ENCODE measurements at places on chromosomes 4 and X.

GRCh38 chr4:160319221-160319867, 1216.5 kb downstream of the RAPGEF2 start:
- no peak for DNase-seq

- DNase-seq: no peak
Measured at GRCh38 chr4:114383721-114384120, 214.9 kb upstream of the UGT8 start.

- no peak for DNase-seq
Measured at GRCh38 chr4:118751629-118752323, 66.6 kb downstream of the METTL14 start.

DNA sequence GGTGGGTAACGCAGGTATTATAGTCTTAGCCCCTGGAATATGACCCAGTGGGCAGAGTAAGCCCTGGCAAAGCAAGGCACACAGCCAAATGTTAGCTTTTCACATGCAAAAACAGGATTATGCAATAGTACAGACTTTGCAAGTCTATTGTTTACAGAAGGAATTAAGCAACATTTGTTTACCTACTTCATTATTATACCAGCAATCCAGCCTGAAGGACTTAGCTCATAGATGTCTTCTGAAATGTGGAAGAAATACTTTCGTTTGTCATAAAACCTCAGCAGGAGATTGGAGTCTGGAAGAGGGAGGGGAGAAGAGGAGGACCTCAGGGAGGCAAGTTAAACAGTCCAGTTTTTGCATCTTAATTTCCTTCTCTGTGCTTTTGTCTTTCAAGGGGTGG, 226.7 kb upstream of the CENPE start:
- no peak for DNase-seq

DNA sequence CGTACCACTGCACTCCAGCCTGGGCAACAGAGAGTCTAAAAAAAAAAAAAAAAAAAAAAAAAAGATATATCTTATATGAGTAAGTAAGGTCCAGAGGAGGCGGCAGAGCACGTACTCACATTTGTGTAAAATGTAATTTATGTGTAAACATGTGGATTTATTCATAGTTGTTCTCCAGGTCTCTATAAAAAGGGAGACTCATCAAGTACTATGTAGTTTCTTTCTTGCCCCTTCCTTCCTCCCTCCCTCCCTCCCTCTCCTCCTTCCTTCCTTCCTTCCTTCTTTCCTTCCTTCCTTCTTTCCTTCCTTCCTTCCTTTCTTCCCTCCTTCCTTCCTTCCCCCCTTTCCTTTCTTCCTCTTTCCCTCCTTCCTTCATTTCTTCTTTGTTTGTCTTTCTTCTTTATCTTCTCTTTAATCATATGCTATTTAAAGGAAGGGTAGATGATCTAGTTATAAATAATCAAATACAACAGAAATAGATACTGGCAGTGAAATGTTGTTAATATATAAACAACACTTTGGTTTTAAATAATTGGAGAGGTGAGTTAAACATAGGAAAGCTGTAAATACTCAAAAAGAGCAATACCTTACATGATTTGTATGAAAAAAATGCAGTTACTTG, 344.8 kb downstream of the ANK2 start:
- DNase-seq: no peak

DNA sequence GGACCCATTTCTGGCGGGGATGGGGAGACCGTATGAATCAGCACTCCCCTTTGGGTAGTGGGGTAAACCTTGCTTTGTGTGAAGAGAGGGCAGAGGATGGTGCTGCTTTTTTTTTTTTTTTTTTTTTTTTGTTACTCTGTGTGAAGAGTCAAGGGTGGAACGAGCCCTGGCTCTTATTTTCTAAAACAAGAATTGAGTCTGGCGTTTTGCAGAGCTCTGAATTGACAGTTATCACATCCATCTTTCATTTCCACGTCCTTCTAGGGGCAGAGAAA, 1.2 kb downstream of the SLAIN2 start:
- no peak for DNase-seq

DNA sequence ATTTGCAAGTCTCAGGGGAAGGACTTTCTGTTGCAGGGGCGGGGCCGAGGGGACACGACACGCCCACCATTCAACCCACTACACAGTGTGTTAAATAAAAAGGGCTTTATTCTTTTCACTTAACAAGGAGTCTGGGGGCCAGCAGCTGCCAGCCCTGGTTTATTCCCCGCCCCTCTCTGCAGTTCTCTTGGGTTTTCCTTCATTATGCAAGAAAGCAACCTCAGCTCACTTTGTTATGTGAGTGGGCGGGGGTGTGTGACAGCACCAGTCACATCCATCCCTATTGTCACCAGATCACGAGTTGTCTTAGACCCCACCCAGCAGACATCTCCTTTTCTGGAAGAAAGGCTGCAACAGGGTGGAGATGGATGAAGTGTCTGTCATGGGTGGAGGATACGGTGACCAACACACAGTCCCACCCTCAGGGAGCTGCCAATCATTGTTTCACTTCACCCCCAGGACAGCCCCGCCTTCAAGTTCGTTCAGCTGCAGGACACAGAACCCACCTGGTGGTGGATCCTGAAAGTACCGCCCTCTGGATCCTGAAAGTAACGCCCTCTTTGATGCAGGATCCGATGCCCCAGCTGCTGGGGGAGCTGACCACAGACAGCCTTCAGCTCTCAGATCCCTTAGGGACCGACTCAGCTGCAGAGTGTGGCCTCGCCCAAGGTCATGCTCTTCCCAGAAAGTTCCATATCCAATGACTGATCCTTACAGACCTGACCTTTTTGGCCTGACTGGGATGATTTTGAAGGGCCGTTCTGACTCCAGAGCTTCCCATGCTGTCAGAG, 79.6 kb downstream of the SMIM20 start:
- DNase-seq: no peak

GRCh38 chrX:17592117-17592516, 145.2 kb upstream of the SCML1 start:
- no peak for DNase-seq

- DNase-seq: no peak
Measured at GRCh38 chr4:148300877-148301276, 141.3 kb downstream of the NR3C2 start.

DNA sequence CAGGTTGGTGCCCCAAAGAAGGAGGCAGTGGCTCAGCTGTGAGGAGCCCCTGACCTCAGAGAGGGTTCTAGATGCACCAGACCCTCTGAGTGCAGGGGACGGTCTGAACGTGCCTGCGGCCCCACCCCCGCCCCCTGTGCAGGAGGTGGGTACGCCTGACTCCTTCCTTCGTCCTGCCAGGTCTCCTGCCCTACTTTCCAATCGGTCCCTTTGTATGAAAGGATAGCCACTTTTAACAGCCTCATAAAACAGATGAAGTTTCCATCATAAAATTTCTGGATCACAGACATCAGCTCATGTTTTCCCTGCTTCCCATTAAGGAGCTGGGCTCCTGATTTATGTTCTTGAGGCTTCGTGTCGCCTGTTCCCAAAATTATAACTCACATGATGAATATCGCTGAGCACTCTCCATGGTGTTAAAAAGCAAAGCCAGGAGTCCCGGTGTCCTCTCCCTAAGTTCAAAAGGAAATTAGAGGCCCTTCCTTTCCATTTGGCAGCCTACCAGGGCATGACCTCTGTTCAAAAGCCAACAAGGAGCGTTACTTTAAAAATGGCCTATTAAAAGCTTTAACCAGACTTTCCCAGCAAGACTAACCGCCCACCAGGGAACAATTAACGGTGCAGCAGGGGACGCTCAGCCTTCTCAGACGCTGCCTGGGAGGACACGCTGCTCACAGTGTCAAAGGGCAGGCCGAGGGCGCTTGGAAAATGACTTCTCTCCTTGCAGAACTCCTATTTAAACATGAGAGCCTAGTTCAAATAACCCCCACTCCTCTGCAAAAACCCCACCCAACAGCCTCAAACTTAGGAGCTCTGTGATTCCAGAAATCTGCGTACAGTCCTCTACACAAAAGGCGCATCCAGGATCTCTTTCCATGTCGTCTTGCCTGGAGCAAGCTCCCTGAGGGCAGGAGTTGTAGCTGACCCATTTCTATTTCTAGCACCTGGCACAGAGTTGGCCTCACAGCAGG, 181.9 kb downstream of the AFAP1 start:
- DNase-seq: no peak

DNA sequence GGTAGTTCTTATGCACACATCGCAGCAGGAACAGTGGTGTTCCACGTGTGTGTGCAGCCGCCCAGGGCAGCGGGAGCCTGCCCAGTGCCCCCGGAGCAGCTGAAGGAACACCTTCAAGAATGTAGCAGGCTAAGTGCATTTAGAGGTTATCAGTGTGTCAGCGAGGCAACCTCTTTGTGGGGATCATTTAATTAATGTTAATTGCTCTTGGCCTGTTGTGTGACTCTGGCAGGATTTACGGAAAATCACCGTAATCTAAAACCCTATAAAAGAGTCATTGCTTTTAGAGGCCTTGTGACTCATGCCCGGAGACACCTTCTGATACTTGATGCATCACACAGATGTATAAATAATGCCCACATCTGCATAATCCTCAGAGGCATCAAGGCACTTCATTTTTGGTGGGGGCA, 47.3 kb upstream of the GATB start:
- no peak for DNase-seq

Measured in CD4-positive, alpha-beta T cell treated with Interleukin-6 at 100 ng/mL for 8 hours (primary cell).